Activated CD4-positive, alpha-beta T cell treated with anti-CD3 and anti-CD28 coated beads, Interleukin-2, amount 10 ng/mL, durations not matched to agents 7 days and 5 days (primary cell): ENCODE measurements at places on chromosomes 6 and 20.

- no peak for DNase-seq
Observed at GRCh38 chr6:128885381-128885780, 2.4 kb downstream of the LAMA2 start.

DNA sequence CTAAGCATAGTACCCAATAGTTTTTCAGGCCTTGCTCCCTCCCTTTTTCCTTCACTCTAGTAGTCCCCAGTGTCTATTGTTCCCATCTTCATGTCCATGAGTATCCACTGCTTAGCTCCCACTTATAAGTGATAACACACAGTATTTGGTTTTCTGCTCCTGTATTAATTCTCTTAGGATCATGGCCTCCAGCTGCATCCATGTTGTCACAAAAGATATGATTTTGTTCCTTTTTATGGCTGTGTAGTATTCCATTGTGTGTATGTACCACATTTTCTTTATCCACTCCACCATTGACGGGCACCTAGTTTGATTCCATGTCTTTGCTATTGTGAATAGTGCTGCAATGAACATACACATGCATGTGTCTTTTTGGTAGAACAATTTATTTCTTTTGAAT lies 102.9 kb downstream of the FAXC start:
- no peak for DNase-seq

DNA sequence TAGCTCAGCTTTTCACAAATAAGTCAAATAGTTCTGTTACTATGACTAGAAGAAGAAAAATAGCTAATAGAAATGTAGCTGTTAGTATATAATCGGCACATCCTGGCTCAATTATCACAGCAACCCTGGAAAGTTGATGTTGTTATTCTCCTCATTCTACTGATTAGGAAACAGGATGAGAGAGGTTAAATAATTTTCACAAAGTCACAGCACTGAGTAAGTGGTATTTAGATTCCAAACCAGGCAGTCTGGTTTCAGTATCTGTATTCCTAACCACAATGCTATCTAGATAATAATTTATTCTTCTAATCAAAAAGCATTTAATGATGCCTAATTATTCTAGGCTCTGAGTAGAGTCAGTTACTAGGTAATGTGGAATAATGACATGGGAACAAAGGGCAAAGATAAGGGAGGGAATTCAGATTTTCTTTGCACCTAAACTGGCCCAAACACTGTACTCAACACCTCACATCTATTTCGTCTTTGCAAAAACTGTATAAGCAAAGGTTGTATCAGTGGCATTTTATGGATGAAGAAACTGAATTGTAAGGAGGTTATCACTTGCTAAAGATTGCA lies 51.3 kb downstream of the PDE7B start:
- no peak for DNase-seq

GRCh38 chr6:42661540-42662153 lies 60.8 kb downstream of the PRPH2 start:
- peak; percentile 89 for DNase-seq

GRCh38 chr6:107647439-107647948 lies 157.6 kb downstream of the SOBP start:
- DNase-seq = no peak

GRCh38 chr6:160882006-160882405 lies 109.6 kb upstream of the MAP3K4 start:
- no peak for DNase-seq

GRCh38 chr6:169886631-169887227 lies 135.3 kb downstream of the ERMARD start:
- DNase-seq = no peak

GRCh38 chr20:38840894-38841470 lies 35.5 kb downstream of the PPP1R16B start:
- DNase-seq = no peak

GRCh38 chr6:51953246-51953645 lies 134.2 kb downstream of the PKHD1 start:
- no peak for DNase-seq

DNA sequence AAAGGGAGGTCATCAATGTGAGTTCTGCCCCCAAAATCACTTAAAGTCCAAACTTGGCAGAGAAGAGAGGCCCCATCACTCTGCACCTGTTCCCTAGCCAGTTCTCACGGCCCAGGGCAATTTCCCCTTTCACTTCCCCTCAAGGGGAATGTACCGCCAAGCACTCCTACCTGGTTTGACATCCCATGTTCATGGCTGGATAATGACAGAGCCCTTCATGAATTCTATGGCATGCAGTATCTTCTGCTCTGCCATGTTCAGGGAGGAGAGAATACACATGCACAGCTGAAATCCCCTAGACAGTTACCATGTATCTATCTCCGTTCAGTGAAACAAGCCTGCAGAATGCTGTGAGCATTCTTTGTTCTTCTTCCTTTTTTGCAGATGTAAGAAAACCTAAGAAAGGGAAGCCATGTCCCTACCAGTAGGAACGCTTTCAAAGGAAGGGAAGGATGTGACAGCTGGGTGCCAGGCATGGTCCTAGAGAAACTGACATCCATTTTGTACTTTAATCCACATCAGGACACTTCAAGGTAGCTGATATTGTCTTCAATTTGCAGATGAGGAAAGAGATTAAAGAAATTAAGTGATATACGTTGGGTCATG lies 79.8 kb upstream of the ARID1B start:
- DNase-seq = no peak

GRCh38 chr20:58003525-58003924 lies 224.9 kb downstream of the ANKRD60 start:
- DNase-seq = no peak

DNA sequence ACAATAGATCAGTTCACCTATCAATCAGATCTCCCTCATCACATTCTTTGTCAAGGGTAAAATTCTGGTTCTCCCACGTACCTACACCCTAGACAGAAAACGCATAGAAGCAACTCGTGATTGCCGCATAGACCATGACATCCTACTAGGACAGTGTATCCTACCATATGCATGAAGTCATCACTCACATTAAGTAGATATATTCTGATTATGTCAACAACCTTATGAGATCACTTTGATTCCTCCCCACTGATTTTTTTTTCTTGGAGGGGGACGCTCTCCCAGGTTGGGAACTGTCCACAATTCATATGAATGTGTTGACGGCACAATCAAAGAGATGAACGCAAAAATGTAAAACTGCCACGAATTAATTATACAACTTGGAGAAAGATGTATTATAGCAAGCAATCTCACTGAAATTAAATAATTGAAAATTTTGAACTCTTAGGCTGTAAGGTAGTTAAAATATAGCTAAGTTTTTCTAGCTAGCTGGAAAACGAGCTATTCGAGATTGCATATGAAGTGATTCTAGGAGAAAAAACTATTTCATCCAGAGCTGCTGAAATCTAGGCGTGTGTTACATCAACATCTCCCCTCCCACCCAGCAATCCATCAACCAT lies 82.5 kb upstream of the CCDC28A start:
- DNase-seq = no peak

- DNase-seq = peak; percentile 60
Observed at GRCh38 chr6:136751522-136751956, 40.7 kb downstream of the MAP3K5 start.

DNA sequence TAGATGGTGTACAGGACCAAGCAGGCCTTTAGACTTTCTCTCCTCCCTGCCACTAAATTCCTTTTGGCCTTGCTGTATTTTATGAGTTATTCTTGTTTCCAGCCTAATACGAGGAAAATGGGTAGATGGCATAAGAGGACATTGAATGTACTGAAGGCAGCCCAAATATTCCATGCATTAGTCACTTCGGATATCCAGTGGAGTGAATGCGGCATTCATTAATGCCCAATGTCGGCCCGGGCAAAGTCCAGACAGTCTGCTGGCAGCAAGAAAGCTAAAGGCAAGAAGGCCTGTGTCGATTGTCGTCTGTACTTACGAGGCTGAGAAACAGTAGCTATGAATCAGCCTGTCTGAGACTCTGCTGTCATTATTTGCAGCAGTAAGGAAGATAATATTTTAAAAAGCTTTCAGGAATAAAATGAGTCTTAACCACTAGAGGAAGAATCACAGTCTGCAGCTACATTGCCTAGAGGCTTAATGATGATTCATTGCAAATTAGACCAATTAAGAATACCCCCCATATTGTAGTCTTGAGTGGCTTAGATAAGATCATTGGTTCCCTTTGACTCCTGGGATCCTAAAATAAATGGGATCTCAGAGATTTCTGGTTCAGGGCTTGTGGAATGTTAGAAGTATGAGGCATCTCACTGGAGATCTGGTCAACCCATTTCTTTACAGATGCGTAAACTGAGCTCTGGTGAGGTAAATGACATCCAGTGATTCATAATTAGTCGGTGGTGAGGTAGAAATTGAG lies 534.1 kb upstream of the JAG1 start:
- no peak for DNase-seq

DNA sequence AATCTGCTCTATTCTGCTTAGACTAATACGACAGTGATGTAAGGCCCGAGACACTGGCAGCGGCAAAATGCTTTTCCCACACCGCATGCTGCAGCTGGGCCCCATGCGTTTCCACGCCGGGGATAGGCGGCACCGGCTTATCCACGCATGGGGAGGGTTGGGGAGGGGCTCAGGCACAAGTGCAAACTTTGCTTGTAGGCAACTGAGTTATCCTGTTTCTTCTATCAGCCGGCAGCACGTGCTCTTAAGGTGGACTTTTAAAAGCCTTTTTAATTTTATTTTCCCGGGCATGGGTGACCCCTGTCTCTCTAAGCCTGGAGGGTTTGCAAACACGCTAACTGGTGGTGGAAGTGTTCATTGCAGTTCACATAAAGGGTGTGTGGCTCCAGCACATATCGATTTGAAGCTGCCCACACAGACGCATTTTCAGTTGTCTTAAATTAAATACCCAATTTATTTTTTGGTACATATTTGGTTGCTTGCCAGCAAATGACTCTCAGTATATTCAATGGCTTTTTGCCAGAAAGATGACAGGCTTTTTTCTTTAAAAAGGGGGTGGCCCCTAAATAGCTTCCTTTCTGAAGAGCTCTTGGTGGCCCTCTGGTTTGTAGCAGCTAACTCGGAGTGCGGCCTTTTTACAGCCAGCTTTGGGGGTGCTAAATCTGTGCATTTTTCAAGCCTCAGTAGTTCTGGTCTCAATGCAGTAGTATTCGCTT lies 561.8 kb upstream of the AGPAT4 start:
- no peak for DNase-seq

- no peak for DNase-seq
Observed at GRCh38 chr20:51514249-51514648, 28.3 kb downstream of the NFATC2 start.

GRCh38 chr20:33130568-33131061 lies 37.3 kb upstream of the BPIFA2 start:
- DNase-seq = no peak

DNA sequence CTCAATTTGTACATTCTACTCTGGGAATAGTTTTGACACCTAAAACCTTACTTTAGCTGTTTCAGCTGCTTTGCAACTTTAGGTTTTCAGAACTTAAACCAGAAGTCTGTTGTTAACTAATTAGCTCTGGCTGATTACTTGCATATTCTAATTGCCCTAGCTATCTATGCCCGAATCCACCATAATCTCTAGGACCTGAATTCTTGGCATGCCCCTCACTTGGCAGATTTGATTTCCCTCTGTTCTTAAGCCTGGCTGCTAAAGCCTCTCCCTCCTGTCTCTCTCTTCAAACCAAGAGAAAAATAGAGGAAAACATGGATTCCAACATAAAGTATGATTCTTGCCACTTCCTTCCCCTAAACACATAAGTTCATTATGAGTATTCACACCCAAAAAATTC lies 35.0 kb upstream of the LIN28B start:
- no peak for DNase-seq

GRCh38 chr6:128509709-128510108 lies 10.7 kb downstream of the PTPRK start:
- DNase-seq = no peak

DNA sequence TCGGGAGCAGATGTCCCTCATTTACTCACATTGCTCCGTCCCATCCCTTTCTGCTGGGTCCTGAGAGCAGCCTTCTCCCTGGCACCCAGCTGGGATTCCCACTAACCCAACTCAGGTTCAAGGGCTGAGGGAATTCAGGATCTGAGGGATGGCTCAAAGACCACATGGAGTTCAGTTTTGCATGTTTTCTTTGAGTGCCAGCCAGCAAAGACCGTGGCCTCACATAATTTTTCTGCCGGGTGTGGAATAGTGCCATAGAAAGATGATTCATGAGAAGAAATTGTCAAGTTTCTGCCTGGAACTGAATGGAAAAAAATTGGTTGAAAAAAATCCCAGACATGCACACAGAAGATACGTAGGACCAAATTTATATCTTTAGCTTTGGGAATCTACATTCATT lies 168.6 kb downstream of the CD83 start:
- DNase-seq = no peak

DNA sequence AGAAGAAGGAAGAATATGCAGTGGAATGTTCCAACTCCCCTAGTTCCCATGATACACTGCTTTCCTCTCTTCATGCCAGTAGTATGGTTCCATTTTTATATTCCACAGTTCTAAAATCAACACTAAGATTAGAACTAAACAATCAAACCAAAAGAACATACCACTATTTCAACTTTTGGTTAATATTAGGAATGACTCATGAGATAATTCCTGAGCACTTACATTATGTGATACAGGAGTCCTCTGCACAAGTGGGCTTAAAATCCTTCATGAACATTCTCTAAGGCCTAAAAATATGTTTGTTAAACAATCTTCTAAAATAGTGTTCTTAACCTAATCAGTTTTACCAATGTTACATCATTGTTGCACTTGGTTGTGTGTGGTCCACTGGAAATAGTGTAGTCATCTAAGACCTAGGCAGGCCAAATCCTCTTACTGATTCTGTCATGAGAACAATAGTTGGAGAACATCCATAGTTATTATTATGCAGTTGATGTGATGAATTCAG lies 30.3 kb upstream of the RCAN2 start:
- DNase-seq = no peak

GRCh38 chr20:9490631-9491030 lies 23.8 kb upstream of the LAMP5 start:
- DNase-seq = no peak

DNA sequence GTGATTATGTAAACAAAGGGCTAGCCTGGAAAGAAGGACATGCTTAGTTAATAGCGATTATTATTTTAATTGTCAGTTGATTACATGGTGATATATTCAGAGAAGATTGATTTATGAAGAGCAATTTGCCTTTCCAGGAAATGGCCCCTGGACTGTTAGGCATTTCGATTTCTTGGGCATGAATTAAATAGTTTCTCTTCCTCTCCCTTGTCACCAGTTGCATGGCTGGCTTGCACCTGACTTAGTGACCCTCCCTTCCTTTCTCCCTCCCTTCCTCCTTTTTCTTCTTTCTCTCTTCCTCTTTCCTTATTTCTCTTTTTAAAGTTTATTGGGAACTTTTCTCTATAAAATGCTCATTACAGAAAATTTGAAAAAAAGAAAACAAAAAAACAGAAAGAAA lies 235.4 kb downstream of the CDC5L start:
- no peak for DNase-seq

GRCh38 chr6:131628726-131629125 lies 684 bp upstream of the MED23 start:
- no peak for DNase-seq
